T-helper 2 cell treated with Interferon-gamma antibody and Interleukin-4, amounts not matched to agents 5 μg/mL and 100 μg/mL, for 36 hours (primary cell): ENCODE measurements at places on chromosomes 1 and 21.

DNA sequence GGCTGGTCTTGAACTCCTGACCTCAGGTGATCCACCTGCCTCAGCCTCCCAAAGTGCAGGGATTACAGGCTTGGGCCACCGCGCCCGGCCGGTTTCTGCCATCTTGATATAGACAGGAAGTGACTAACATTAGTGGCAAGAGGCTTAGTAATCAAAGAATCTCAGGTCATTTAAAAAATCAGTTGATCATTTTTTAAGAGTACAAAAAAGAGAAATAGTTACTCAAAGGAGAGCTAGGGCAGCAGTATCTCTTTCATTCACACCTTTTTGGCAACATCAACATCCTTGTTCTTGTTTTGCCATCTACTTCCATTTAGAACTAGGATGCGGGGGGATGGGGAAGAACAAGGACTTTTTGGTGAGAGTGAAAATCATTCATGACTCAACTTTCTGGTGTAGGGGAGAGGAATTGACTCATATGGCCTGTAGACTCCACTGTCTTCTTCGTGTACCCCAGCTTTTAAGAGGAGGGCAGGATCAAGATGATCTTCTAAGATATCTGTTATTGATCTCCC lies 8.8 kb downstream of the FCRLB start:
- peaks cover 39% of the 10 kb centered on the region for H3K4me1 ChIP-seq
- peak; percentile 64 for DNase-seq
- peak overlapping the region; percentile 47 for H3K27ac ChIP-seq
- peak overlapping the region; percentile 26 for H3K4me3 ChIP-seq
- H3K36me3 ChIP-seq: no peaks in the 10 kb centered on the region
- peaks cover 57% of the 10 kb centered on the region for H3K27me3 ChIP-seq

GRCh38 chr21:42117229-42117966 lies 46.3 kb downstream of the UMODL1 start:
- H3K36me3 ChIP-seq: no peaks in the 10 kb centered on the region
- H3K4me1 ChIP-seq: peaks cover 18% of the 10 kb centered on the region
- H3K4me3 ChIP-seq: no peak overlapping the region
- H3K27me3 ChIP-seq: peaks cover 50% of the 10 kb centered on the region

- no peaks in the 10 kb centered on the region for H3K27me3 ChIP-seq
- no peak overlapping the region for H3K4me3 ChIP-seq
- DNase-seq: no peak
- H3K36me3 ChIP-seq: peaks cover 21% of the 10 kb centered on the region
Observed at GRCh38 chr21:15825700-15826099, 95.9 kb downstream of the USP25 start.

DNA sequence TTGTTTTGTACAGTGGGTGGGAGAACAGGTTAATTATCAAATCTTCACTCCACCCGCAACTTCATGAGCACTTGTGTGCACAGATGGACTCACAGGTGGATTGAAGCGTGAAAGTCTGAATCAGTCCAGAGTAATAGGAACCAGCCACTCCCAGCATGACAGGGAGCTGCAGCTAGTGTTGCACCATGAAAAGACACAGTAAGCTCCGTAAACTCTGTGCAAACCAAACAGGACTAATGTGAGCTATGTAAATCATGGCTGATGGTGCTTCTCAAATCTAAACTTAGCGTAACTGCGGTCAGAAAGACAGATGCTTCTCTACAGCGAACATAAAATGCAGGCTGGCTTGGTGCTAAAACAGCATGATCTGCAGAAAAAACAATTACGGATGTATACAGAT lies 114.4 kb downstream of the CENPF start:
- no peaks in the 10 kb centered on the region for H3K36me3 ChIP-seq
- no peak overlapping the region for H3K4me3 ChIP-seq
- no peaks in the 10 kb centered on the region for H3K4me1 ChIP-seq
- DNase-seq: no peak
- H3K27me3 ChIP-seq: no peaks in the 10 kb centered on the region
- no peak overlapping the region for H3K27ac ChIP-seq

GRCh38 chr1:210477328-210477924 lies 148.7 kb downstream of the HHAT start:
- H3K27ac ChIP-seq: no peak overlapping the region
- no peak overlapping the region for H3K4me3 ChIP-seq
- H3K4me1 ChIP-seq: peaks cover 2% of the 10 kb centered on the region
- H3K36me3 ChIP-seq: no peaks in the 10 kb centered on the region
- DNase-seq: no peak

- H3K27ac ChIP-seq: peak overlapping the region; percentile 78
- no peak for DNase-seq
- peaks cover 36% of the 10 kb centered on the region for H3K4me1 ChIP-seq
- peaks cover 14% of the 10 kb centered on the region for H3K36me3 ChIP-seq
- H3K27me3 ChIP-seq: peaks cover 8% of the 10 kb centered on the region
- peak overlapping the region; percentile 61 for H3K4me3 ChIP-seq
Observed at GRCh38 chr1:224169718-224170270, 13.2 kb upstream of the DEGS1 start.

GRCh38 chr1:18803151-18803791 lies 56.2 kb downstream of the TAS1R2 start:
- no peaks in the 10 kb centered on the region for H3K36me3 ChIP-seq
- no peak overlapping the region for H3K4me3 ChIP-seq
- no peak for DNase-seq
- H3K27me3 ChIP-seq: no peaks in the 10 kb centered on the region
- no peaks in the 10 kb centered on the region for H3K4me1 ChIP-seq

DNA sequence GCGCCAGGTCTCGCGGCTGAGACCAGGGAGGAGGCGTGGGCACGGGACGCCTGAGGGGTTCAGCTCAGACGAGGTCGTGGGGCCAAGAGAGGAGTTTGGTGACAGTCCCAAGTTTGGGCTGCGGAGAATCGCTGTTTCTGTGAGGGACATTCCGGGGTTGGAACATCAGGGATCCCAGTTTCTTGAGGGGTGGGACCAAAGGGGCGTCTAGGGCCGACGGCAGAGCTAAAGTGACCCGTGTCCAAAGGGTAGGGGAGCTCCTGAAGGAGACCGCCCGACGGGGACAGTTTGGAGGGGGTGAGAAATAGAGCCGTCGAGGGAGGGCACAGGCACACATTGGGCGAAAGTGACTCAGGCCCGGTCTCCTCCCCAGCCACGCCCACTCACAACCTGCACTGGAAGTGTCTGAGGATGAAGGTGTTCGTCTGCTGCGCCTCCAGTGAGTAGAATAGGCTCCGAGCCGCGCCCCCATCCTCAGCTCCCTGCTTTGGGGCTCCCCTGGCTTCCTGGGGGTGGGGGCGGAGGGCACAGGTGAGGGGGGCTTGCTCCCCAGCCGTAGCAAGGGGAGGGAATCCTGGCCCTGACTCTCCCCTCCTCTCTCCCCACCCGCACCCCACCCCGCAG lies 7.0 kb downstream of the EFNA3 start:
- DNase-seq: peak; percentile 75
- peaks cover 2% of the 10 kb centered on the region for H3K36me3 ChIP-seq
- peaks cover 33% of the 10 kb centered on the region for H3K27me3 ChIP-seq
- peaks cover 27% of the 10 kb centered on the region for H3K4me1 ChIP-seq
